ENCODE measurements at places on chromosomes 1 and 21.

DNA sequence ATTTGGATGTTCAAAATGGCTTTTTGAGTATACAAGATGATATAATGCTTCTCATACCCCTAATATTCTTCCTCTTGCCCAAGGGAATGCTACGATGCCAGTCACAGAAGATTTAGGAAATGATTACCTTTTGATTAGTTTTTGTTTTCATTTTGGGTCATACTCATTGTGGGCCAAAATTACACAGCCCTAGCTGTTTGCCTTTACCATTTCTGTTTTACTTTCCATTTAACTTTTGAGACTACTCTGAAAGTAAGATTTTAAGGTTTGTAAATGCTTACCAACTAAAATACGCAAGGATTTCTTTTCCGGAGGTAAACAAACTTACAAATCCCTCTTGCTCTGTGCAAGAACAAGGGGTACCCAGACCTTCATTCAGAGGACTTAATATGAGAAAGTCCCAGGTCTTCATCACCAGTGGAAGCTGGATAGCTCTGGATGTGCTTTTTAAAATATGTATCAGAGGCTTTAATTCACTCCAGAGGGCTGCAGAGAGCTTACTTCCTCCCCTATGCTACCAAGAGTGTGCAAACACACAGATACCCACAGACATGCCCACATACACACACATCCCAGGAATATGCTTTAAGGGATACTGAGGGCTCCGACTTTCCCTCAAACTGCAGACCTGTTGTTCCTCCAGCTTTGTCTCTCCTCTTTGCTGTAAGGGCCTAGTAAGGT is 631.4 kb downstream of the SMYD3 start:
- DNase-seq = no peak

DNA sequence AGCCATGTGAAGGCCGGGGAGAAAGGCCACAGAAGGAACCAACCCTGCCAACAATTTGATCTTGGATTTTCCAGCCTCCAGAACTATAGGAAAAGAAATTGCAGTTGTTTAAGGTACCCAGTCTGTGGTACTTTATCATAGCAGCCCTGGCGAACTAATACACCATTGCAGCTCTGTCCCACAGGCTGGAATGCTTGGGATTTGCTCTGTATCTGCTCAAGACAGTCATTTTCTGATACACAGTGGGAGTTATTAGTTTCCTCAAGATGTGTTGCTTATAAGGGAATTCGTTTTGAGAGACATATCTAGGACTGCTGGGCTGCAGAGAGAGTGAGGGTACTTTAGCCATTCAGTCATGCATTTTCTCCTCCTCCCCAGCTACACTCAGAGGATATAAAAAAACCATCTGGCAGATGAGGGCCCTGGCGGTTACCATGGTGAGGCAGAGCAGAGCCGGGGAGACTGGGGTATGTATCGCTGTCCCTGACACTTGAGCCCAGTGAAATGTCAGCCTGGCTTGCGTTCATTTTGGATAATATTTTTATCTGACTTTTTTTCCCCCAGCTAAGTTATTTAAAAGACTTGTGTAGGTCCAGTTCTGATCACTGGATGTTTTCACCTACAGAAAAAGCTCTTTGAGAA is 104.6 kb downstream of the DIRAS3 start:
- DNase-seq = no peak

DNA sequence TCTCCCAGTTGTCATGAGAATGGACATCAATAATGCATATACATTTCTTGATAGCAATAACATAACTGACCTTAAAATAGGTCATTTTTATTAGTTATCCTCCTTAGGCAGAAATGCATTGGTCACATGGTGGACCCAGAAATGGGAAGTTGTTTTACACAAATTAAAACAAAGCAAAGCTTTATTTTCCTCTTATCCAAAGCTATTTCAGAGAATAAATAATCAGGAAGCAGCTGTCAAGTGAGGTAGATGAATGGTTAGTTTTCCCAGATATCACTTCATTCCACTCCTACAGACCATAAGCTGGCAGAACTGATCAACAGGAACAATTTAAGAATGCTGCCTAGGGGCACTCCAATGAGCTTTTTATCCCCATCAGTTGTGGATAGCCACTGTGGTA is 16.0 kb upstream of the OLIG1 start:
- DNase-seq = no peak

- no peak for DNase-seq
Measured at GRCh38 chr1:15559189-15559810, 25.6 kb downstream of the AGMAT start.

GRCh38 chr1:90838720-90839119 is 121.6 kb upstream of the BARHL2 start:
- no peak for DNase-seq
